ENCODE measurements at places on chromosomes 2 and 18.

- no peak for DNase-seq
Observed at GRCh38 chr2:134231965-134232340, 21.9 kb upstream of the MGAT5 start.

GRCh38 chr18:35139517-35139916 is 98.3 kb downstream of the MAPRE2 start:
- no peak for DNase-seq

DNA sequence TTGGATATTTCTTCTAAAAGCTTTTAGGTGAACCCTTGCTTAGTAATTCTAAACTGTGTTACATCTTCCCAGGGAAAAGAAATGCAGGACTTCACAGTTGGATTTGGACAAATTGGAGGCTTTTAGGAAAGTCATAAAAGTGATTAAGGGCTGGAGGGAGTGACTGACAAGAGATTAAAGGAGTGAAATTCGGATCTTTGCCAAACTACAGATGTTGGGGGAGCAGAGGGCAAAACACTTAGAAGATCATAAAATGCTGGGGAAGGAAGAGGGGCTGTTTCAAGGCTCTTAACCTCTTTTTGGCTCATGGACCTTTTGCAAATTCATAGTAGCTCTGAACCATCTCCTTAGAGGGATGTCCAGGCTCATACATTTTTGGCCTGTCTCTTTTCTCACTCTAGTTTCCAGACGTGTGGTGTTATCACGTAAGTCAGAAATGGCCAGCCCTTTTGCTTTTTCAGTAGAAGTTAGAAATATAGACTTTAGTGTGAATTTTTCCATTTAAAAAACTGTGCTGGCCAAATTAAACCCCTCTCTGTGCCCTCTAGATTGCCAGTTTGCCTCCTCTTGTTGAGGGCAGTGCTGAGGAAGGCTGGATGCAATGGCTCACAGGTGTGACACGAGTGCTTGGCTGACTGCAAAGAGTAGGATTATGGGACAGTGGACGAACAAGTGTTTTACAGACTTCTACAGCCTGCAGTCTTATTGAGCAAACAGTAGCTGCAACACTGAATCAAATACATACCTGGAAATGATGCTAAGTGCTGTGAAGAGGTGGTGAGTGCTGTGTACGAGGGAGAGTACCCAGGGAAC is 109.9 kb downstream of the LYPD6B start:
- DNase-seq = no peak

- peak; percentile 50 for DNase-seq
Observed at GRCh38 chr2:171523088-171524017, 1.1 kb downstream of the CYBRD1 start.

DNA sequence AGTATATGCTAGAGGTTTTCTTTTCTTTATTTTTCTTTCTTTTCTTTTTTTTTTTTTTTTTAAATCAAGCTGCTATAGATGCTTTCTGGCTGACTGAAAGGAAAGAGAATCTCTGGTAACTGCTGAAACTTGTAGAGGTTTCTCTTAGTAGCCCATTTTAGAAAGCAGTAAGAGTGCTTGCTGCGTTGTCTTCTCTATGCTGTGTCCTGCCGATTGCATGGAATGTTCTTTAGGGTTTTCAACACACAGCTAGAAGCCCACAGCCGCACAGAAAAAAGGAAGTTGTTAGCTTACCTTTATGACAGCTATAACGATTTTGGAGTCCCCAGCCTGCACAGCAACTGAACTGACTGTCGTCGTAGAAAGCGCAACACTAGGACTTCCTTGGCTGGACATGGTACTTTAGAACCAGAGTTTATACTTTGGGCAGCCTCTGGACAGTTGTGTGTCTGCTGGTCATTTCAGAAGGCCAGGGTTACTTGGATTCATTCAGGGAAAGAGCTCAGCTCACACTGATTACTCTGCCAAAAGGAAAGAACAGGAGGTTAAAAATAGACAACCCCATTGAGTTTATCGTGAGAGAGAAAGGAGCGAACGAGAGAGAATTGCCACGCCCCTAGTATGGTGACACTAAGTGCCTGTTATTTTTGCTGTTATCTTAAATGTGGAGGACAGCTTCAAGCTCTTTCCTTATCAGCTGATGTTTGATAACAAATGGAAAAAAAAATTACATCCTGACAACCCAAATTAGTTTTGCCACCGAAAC is at the start of gene CCDC141:
Gene CCDC141 (minus strand): TSS at position 592 of the 766 bp plus-strand sequence. CDS start 196 bp downstream, at position 396.
- peak; percentile 27 for DNase-seq

GRCh38 chr2:25132299-25132635 is 36.1 kb downstream of the POMC start:
- DNase-seq = no peak

DNA sequence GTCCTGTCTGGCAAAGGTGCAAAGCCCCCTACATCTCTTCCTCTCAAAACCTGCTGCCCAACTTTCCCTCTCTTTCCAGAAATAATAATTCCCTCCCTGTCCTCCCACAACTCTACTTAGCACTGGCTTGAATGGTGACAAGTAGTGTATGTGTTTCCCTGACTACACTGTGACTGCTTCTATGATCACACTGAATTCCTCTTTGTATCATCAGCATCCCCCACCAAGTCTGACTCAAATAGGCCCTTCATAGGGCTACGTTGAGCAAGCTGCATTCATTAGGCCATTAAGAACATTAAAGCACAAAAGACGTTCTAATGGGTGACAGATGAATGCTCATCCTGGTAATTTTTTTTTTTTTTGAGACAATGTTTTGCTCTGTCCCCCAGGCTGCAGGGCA is 13.7 kb upstream of the ST3GAL5 start:
- no peak for DNase-seq

- DNase-seq = no peak
Observed at GRCh38 chr2:175203621-175204496, 22.3 kb upstream of the ATP5MC3 start.

DNA sequence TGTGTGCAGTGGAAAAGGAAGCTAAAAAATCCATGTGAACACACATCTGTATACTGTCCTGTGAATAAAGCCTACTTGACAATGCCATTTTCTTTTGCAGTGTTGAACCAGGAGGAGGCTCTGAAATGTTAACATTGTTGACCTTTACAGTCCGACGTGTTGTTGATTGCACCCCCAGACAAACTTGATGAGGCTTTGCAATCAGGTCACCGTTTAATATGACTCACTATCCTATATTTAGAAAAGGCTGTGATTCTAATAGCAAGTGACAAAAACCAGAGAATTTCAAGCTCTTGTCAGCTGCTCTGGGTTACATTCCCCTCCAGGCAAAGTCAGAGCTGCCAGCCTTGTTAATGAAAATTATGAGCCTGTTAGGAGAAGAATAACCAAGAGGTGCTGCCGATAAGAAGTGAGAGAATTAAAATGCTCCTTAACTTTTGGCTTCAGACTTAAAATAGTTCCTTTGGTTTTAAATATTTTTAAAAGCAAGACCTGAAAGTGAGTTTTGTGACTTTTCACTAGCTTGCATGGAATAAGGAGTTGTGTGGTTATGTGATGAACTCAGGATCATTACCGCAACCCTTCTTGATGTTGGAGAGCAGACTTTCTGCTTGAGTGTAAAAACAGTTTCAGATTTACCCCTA is 162.1 kb downstream of the QPCT start:
- peak; percentile 11 for DNase-seq

- no peak for DNase-seq
Observed at GRCh38 chr2:104849101-104849500, 4.8 kb upstream of the POU3F3 start.

- DNase-seq = no peak
Observed at GRCh38 chr2:204078003-204078698, 141.6 kb downstream of the ICOS start.

- no peak for DNase-seq
Observed at GRCh38 chr2:84889332-84889731, 8.4 kb upstream of the TRABD2A start.

DNA sequence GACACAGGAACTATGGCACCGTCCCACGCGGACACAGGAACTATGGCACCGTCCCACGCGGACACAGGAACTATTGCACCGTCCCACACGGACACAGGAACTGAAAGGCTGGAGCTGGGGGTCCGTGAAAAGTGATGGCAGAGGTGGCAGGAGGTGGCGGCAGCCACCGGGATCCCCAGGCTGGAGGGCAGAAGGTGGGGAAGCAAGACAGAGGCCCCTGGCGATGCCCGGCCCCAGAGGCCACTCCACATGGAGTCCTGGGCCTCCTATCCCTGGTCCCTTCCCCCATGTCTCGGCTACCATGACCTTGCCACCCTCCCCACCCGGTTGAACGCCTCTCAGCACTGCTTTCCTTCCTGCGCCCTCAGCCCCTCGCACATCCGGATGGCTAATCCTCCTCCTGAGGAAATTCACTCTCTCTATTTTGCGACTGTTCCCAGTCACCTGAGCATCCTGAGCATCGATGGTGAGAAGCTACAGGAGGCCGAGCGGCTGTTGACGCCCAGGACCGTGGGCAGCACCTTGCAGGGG is 181.4 kb downstream of the TMEM18 start:
- DNase-seq = no peak

GRCh38 chr2:1728821-1729220 is 15.5 kb downstream of the PXDN start:
- no peak for DNase-seq

GRCh38 chr18:76396792-76397191 is 98.2 kb downstream of the ZNF516 start:
- DNase-seq = no peak

DNA sequence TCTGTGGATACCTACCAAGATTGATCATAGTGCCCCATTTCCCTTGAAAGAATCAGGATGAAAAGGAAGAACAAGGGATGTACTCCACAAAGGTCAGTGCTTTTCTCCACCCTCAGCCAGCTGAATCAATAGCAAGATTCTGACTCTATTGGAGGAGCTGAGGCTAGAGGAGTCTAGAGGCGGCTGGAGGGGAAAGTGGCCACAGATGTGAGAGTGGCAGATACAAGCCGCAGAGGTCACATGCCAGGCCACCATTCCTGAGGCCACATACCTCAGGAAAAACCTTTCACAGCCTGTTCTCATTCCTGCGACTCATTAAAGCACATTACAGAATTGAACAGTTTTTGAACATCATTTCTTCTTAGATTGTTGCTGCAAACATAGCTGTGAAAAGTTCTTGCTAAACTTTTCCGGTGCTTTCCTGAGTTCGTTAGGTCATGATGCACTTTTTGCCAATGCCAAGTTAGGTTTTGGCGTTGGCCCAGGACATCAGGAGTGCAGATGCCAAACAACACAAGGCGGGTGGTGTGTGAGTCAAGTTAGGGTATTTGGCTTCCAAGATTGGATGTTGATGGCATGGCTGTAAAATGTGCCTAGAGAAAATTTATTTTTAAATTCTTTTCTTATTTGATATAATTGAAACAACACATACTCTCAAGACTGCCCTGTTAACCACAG is 160.7 kb upstream of the SP5 start:
- DNase-seq = no peak

- DNase-seq = no peak
Observed at GRCh38 chr18:45602926-45603325, 12.3 kb upstream of the SLC14A2 start.

GRCh38 chr2:182499706-182500470 is 73.1 kb upstream of the PDE1A start:
- DNase-seq = no peak

- no peak for DNase-seq
Observed at GRCh38 chr2:3535467-3535793, 16.1 kb upstream of the ADI1 start.

- no peak for DNase-seq
Observed at GRCh38 chr2:61994531-61994930, 89.1 kb downstream of the COMMD1 start.

GRCh38 chr2:182911813-182912517 is 45.5 kb upstream of the FRZB start:
- no peak for DNase-seq

DNA sequence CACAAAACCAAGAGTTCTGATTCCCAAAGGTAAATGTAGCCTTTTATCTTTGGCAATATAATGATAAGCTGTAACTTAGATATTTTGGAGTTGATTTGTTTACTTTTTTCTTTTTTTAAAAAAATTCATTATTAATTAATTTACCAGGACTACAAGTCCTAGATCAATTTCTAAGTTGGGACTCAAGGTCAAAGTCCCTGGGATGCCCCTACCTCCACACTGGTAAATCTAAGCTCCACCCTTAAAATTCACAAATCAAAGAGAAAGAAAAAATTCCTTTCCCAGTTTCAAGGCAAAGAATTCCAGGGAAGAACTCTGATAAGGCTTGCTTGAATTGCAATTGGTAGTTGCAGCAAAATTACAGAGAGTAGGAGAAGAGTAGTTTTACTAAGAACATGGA is 71.3 kb downstream of the MDH1 start:
- DNase-seq = no peak

- DNase-seq = no peak
Observed at GRCh38 chr18:71849407-71849806, 694.7 kb downstream of the CBLN2 start.

DNA sequence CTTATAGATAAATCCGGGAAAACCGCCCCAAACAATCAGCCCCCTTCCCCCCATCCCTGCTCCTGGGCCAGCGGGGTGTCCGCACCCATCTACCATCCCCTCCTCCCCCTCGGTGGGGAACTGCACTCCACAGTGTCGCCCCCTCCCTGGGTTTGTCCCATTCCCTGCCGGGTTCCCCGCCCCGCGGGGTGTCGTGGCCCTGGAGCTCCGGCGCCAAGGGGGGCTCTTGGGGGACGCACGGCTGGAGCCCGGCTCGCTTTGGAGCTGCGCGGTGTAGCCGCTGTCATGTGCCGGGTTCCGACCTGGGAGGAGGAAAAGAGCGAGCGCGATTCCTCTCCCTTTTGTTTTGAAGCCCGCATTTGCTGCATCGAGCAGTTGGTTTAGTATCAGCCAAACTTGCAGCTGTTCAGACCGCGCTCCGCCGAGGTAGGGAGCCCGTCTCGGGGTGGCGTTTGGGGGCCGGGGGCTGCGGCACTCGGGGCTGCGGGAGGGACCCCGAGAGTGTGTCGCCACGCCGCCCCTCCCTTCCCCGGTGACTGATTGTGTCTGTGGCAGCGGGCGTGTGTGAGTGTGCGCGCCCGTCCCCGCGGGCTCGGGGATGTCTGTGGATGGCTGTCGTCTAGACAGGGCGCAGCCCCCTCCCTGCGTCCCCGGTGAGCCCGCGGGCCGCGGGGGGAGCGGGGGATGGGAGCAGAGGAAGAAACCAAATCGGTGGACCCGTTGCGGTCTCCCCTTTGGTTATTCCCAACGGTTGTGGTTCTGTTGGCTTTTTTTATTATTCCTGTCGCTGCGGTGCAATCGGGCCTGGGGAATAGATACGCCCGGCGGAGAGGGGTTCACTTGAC is 797 bp downstream of the CTIF start:
- peak; percentile 58 for DNase-seq

DNA sequence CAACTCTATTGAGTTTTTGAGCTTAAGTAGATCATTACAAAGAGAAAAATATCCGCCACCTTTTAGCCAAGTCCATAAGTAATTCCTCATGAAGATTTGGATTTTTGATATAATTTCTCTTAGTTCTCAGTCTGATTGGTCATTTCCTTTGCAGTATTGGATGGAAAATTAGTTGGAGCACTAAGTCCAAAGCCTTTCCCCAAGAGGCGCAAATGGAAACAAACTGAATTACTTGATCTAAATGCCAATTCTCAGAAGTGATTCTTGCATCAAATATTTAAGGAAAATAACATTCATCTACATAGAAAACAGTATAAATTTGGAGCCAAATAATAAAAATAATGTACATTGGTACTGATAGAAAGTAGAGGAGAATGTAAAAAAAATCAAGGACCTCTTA is 115.6 kb downstream of the CACNB4 start:
- DNase-seq = no peak

Measured in GM13976 (cell line).